ENCODE measurements at places on chromosomes 4 and X. TPM values are rescaled to one million over a fixed set of nuclear protein-coding genes. Genes with fewer than 3 reads are reported as not detected.

DNA sequence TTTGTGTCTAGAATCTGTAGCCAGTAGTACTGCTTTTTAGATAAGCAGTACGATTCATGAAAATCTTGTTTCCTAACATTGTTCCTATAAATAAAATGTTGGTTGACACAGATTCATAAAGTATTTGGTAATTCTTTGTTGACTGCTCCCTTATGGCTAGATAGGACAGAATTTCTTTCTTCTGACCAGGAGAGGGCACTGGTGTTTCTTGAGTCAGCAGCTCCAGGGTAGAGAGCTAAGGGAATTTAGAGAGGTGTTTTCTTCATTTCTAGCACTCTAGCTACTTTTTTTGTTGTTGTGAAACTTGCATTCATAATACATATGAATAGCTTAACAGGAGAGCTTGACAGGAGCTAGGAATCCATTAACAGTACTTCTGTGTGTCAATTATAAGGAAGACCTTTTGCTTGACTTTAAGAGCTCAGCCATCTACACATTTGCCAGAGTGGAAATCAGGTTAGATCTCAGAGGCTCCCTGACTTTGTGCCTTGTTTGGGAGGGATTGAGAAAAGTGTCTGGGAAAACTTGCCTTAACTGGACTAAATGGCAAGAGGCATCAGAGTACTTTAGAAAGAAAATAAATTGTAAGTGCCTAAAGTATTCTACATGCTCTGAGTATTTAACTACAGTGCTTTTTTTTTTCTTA, 756.1 kb downstream of the SH3BGRL start:
- H3K36me3 ChIP-seq = no peaks in the 10 kb centered on the region
- no peak for DNase-seq
- H3K4me1 ChIP-seq = no peaks in the 10 kb centered on the region
- no peak overlapping the region for H3K27ac ChIP-seq

GRCh38 chrX:23503835-23504539, 163.3 kb upstream of the PRDX4 start:
- no peaks in the 10 kb centered on the region for H3K27me3 ChIP-seq
- H3K4me3 ChIP-seq = no peak overlapping the region
- H3K36me3 ChIP-seq = no peaks in the 10 kb centered on the region
- no peak overlapping the region for H3K27ac ChIP-seq
- no peak for DNase-seq
- no peaks in the 10 kb centered on the region for H3K4me1 ChIP-seq

DNA sequence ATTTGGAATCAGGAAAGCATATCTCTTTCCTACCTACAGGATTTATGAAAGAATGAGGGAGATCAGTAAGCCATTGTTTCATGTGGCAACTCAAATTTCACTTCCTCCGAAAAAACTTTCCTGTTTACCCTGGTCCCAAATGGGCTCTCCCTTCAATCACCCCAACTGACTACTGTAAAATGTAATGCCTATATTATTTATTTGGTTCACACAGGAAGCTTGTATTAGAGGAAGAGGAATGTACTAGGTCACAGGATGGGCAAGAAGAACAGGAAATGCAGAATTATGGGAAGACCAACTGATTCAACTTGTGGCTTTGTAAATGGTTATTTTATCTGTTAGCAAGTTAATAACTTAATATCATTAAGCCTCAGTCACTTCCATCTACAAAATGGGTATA, 23.1 kb downstream of the COL4A6 start:
- H3K27me3 ChIP-seq = no peaks in the 10 kb centered on the region
- no peaks in the 10 kb centered on the region for H3K36me3 ChIP-seq
- no peak overlapping the region for H3K4me3 ChIP-seq
- no peak overlapping the region for H3K27ac ChIP-seq

DNA sequence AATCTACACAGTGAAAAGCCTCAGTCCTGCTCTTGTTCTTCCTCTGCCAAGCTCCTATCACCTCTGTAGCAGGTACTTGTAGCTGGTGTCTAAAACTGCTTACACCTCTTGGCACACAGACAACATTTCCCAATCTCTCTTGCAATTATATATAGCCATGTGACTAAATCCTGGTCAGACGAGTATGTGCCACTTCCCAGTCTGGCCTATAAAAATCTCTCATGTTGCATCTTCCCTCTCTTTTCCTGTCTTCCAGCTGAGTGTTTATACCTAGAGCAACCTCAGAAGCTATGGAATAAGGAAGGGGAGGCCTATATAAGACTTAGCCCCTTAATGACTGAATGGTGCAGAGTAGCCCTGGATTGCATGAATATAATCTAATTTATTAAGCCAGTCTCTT, 105.8 kb downstream of the RNF150 start:
- H3K4me3 ChIP-seq = no peak overlapping the region
- H3K4me1 ChIP-seq = peaks cover 5% of the 10 kb centered on the region
- H3K27ac ChIP-seq = peak overlapping the region; percentile 4
- DNase-seq = no peak

DNA sequence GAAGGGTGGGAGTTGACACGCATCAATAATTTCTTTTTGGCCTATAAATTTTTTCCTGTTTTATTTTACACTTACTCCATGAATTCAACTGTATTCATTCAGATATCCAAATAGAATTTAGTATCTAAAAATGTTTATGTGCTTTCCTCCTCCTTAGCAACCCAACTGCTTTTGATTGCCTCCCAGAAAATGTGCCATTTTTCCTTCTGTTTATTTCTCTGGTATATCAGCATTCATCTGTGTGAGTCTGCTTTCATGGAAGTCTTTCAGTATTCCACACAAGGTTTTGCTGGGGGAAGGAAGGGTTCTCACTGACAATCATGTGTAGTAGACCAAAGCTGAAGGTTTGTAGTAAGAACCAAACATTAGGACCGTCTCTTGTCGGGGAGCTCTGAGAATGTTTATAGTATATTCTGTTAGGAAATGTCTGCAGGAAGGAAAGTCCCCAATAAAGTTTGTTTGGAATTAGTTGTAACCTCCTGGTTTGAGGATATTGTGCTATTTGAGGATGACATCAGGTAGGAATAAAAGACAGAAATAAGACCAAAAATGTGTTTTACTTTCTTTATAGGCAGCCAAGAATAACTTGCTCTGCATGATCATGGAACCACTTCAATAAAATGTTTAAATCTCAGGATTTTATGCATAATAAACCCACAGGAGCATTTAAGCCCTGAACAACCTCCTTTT, 673.6 kb upstream of the INTU start:
- no peak overlapping the region for H3K27ac ChIP-seq
- no peak for DNase-seq
- no peaks in the 10 kb centered on the region for H3K4me1 ChIP-seq
- no peaks in the 10 kb centered on the region for H3K27me3 ChIP-seq

RNF128 gene
- 7.4 TPM for total RNA-seq

ERCC6L gene
- 6.4 TPM for total RNA-seq

Measured in esophagus squamous epithelium (tissue), 5 donors.